ENCODE measurements at places on chromosomes 2 and 18.

DNA sequence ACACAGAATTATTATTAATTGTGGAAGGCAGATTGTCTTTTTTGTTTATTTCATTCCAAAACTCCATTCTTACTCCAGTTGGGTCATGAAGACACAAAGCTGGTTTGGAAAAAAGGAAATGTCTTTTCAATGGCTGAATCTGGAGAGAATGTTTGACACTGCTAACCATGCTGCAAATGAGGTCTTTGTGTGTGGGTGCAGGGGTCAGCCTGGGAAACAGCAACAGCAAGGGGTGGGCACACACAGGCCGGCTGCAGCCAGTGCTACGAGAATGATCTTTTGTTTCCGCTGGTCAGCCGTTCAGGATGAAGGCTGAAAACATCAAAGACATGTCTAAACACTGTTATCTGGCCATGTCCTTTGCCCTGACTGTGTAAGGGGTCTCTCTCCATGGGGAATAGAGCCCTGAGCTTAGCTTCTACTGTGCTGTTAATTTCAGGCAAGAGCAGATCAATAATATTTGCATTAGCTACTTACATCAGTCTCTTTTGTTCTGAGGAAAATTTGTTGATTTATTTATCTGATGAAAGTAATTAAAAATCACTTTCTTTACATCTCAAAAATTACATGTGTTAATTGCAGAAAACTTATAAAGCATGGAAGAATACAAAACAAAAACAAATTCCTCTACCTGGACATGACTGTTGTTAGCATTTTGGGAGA lies 33.3 kb upstream of the E2F6 start:
- DNase-seq = no peak

GRCh38 chr18:46166261-46166970 lies 62.2 kb downstream of the HAUS1 start:
- DNase-seq = no peak

DNA sequence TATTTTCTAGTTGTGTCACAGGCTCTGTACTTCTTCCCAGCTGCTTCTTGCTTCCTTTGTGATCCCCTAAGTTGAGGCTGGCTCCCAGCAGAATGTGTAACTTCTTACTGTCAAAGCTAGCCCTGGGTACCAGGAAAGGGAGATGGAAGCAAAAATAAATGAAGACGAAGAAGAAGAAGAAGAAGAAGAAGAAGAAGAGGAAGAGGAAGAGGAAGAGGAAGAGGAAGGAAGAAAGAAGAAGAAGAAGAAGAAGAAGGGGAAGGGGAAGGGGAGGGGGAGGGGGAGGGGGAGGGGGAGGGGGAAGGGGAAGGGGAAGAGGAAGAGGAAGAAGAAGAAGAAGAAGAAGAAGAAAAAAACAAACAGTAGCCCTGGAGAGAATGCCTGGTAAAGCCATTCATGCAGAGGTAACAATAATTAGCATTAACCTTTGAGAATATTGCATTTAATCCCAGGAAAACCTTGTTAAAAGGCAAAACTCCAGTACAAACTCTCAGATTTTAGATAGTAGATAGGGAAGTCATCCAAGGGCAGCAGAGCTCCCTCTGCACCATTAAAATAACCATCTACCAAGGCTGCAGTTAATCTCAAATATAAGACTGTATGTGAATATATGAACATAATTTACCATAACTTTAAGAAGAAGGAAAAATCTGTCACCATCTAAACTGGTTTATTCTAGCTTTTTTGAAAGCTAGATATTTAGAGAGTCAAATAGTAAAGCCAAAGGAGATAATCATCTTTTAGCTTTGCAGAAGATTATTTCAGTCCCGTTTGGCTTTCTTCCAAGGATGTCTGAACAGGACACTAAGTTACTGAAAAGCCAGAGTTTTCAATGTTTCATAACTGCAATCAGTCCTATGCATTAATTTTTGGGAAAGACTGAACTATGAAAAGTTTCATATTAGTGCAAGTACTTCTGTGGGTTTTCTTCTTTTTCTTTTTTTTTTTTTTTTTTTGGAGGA lies 44.3 kb upstream of the FBXO11 start:
- DNase-seq = no peak

- DNase-seq = no peak
These were observed 84.2 kb upstream of the DNER start for GRCh38 chr2:229798446-229799155.

DNA sequence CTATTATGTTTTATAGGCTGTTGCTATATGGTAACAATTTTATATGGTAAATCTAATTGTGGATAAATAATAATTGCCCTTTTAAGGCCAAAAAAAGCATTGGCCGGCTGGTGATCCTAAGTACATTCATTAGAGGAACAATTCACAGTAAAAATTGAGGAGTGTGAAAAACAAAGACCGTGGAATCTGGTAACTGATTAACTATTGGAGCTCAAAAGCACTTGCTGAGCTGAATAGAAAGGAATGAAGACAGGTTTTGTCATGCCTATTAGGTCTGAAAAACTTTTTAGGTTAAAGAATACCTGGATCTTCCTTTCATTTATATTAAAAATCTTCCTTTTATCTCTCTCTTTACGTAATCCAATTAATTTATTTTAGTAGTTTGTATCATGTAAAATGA lies 18.5 kb upstream of the RBBP8 start:
- DNase-seq = no peak

GRCh38 chr2:219298759-219299371 lies 10.3 kb downstream of the PTPRN start:
- DNase-seq = peak; percentile 82

DNA sequence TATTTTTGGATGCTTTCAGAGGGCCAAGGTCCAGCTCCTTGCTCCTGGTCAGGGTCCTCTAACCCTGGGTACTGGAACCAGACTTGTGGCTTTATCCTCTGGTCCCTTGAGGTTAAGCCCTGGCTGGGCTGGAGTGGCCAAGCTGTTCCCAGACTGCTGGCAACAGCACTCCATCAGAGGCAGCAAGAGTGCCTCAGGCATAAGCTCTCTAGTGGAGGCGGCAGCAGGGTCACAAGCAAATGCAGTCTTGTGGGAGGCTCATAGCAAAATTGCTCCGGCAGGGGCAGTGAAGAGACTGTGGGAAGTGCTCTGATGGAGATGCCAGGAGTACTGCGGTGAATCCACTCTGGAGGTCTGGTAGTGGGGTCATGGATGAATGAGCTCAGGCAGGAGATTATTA lies 128.9 kb upstream of the OTOS start:
- DNase-seq = no peak

DNA sequence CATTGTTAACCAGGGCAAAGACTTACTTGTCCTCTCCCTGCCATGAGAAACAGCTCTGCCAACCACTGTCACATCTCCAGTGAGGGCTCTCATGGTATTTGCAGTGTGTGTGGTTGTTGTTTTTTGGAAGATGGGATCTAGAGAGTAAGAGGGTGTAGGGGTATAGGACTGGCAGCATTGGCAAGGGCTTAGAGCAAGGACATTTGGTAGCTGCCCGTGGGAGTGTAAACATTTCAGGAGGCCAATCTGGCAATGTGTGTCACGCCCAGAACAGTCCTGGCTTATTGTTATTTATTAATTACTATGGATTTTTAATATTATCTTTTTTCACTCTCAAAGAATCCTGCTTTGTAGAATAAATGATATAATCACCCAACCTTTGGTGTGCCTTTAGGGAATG lies 90.5 kb downstream of the TMEM17 start:
- no peak for DNase-seq

DNA sequence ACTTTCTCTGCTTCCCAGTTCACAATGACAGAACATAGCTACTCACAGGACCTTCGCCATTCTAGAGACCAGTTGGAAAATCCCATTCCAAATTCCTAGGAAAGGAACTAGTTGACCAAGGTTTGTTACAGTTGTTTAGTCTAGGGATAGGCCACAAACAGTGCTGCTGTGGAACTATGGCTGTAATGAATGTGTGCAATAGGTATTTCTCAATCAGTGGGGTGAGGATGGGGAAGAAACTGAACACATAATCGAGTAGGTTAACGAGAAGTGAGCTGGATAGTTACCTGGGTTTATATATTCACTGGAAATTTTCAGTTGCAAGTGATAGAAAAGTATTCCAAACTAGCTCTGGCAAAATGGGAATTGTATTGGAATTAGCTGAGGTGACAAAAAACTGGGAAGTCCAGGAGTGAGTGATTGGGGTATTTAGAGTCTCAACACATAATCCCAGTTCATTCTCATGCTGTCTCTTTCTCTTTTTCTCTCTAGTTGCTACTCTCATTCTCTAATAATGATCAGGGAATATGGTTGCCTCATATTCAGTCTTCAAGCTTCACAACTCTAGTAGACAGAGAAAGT lies 18.2 kb upstream of the HMSD start:
- DNase-seq = peak; percentile 53

DNA sequence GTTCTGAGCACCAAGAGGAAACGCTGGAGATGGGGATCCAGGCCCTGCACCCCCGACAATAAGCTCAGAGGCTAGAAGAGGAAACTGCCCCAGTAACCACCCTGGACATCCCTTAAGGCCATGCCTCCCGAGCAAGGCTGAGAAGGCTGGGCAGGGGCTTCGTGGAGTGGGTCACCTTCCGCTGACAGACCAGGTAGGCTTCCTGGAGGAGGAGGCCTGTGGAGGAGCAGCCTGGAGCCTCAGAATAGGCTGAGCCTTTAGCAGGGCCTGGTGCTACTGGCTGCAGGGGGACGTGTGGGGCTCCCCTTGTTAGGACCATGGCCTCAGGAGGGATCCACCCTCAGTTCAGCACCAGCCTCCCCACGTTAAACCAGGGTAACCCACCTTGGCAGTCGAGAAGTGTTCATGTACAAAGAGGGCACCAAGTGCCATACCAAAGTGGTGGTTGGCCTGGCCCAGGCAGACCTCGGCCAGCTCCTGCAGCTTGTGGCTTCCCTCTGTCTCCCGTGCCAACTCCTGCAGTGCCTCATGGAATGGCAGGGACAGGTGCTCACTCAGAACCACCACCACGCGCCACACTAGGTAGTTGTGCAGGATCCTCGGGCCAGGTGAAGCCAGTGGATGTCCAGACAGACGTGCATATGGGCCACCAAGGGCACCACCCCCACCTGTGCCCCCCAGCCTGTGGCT lies 28.5 kb upstream of the ALPP start:
- DNase-seq = no peak

DNA sequence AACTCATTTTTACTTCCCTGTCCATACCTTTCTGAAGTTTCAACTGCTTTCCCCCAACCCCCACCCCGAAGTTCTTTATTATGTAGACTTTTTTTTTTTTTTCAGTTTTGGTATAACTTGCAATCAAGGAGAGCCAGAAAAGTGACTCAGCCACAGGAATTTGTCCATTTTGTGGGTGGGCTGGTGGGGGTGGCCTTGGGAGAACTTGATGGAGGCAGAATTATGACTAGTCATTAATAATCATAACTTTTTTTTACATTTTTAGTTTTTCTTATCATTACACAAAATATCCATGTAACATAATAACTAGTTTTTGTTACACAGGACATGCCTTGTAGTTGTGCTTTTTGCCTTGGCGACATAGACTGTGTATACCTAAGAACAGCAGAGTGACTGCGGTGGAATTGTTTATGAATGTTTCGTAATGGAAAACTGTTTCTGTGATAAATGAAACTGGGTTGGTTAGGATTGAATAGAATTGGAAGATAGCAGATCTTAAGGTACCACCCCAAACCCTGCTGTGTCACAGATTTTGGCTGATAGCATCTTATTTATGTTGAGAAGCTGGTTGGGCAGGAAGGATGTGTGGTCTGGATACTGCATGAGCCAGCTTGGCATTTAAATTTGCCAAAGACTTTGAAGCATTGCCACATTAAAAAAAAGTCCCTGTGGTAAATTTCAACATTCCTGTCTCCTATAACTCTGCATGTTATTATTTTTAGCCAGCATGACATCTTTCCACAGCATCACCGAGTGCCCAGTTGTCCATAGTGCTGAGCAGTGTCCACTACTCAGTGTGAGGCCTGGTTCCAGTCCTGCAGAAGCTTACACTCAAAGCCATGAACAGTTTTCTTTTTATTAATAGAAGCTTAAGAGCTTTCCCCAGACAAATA lies 30.7 kb downstream of the LYPD6B start:
- peak; percentile 88 for DNase-seq

- peak; percentile 56 for DNase-seq
These were observed 140.4 kb downstream of the RBMS1 start for GRCh38 chr2:160353166-160353565.

GRCh38 chr18:23131693-23132319 lies 3.5 kb upstream of the CABLES1 start:
- DNase-seq = peak; percentile 82

- DNase-seq = no peak
These were observed 57.5 kb downstream of the FHOD3 start for GRCh38 chr18:36354989-36355388.

- peak; percentile 72 for DNase-seq
These were observed 108.7 kb upstream of the KCTD1 start for GRCh38 chr18:26656944-26657536.

DNA sequence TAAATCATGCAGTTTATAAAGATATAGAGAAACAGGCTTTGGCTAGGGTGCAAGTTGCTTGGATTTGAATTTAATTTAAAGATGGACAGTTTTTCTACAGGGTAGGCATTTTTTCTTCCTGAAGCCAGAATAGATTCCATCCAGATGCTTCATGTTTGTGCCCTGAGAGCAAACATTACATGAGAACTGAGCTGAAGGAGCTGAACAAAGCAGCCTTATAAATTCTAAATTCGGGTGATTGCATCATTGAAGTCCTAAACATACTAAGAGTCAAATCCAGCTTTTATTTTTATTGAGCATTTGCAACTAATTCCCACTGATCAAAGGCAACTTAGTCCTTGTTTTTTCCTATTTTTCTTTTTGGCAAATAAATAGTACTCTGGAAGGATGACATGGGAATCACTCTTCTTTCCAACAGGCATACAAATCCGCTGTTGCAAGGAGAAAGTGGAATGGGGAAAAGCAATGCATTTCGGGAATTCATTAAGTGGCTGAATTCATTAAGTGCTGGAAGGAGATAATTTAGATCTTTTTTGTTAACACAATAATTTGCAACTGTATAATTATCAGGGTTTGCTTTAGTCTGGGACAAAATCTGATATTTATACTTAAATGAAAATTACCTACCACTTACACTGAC lies 828.0 kb downstream of the SLC4A3 start:
- DNase-seq = no peak

GRCh38 chr2:159549234-159549633 lies 67.1 kb downstream of the BAZ2B start:
- DNase-seq = peak; percentile 42

GRCh38 chr2:103165836-103166235 lies 404.0 kb downstream of the TMEM182 start:
- DNase-seq = no peak

GRCh38 chr2:216121255-216121654 lies 12.1 kb downstream of the XRCC5 start:
- no peak for DNase-seq

- no peak for DNase-seq
These were observed 34.5 kb upstream of the ARL5A start for GRCh38 chr2:151862700-151863099.

- no peak for DNase-seq
These were observed 57.2 kb downstream of the CALCRL start for GRCh38 chr2:187390891-187391290.

All from NB4 (cell line).